ENCODE measurements at places on chromosomes 6 and 20. TPM values are rescaled to one million over a fixed set of nuclear protein-coding genes. Genes with fewer than 3 reads are reported as not detected.

The MRAP2 gene
- 4.1 TPM for total RNA-seq

The LAMA2 gene
- total RNA-seq: 107 TPM

The PEX6 gene
- total RNA-seq: 9.4 TPM

DNA sequence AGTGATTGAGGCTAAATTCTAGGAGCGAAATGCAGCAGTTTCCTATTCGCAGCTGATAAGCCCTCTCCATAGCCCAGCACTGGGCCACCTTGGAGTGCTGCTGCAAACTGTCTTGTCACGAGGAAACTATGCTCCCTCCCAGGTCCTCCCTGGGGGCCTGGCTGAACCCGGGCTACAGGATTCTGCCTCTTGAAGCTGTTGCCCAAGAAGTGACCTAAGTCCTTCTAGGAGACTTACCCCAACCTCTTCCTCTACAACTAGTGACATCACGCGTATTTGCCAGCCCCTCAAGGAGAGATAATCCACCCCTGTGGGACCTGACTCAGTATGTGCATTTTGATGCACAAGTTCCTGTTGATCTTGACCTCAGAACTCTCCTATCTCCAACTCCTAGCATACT lies 26.5 kb upstream of the ZFAND3 start:
- DNase-seq: no peak

The SIGLEC1 gene
- 5.8 TPM for total RNA-seq

DNA sequence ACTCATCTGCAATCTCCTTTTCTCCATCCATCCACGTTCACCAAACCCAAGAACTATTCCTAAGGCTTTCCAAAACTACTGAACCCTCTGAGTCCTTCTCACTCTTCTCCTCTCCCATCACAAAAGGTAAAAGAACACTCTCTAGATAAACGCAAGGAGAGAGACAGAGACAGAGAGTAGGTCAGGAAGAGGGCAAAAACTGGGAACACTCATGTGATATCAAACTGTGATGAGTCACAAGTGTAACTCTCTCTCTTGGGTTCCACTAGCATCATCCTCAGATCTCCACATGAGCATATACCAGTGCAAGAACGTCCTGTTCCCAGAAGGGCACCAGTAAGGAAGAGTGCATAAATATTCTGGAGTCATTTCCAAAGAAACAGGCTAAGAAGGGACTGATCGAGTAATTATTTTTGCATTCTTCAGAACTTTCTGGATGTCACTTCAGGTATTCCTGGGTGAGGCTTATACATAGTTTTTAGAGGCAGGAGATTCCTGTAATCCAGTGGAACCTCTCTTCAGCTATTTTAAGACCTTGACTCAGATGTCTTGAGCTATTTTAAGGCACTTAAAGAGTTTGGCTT lies 47.3 kb upstream of the STXBP5 start:
- no peak for DNase-seq

- no peak for DNase-seq
Observed at GRCh38 chr6:166496460-166496859, 90.0 kb downstream of the RAMACL start.

The ELOVL2 gene
- total RNA-seq: 29.4 TPM

The HDAC2 gene
- 41.2 TPM for total RNA-seq

DNA sequence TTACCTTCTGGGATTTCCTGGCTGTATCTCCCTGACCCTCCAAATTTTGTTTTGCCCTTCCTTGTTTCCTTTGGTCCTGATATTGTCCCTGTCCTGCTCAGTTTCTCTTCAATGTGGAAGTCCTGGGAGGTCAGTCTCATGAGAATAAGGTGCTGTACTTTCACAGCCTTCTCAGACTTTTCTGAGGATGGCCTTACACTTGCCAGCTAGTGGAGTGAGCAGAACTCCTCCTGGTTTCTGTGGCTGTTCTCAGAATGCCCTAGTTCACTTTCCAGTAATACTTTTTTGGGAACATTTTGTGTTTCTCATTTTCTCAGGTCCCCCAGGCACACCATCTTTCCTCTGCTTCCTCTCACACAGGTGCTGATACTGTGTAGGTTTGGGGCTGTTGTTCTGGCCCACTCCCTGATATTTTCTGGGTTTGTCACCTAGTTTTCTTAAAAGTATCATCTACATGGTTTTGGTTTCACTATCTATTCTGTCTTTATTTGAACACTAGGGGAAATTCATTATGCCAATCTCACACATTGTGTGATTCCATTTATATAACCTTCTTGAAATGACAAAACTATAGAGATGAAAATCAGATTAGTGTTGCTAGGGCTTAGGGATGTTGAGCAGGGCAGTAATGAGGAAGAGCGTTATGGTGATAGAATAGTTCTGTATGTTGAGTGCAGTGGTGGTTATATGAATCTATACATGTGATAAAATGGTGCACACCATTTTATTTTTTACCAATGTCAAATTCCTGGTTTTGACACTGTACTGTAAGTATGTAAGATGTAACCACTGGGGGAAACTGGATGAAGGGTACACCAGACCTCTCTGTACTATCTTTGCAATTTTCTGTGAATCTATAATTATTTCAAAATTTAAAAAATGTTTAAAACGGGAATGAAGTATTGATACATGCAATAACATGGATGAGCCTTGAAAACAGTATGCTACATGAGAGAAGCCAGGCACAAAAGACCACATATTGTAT lies 27.2 kb upstream of the BRPF3 start:
- DNase-seq: no peak

The UBD gene
- total RNA-seq: 1.9 TPM

GRCh38 chr6:44548319-44548718 lies 160.8 kb downstream of the CDC5L start:
- no peak for DNase-seq
